ENCODE measurements at places on chromosomes 12 and 14. TPM values are rescaled to one million over a fixed set of nuclear protein-coding genes. Genes with fewer than 3 reads are reported as not detected.

DNA sequence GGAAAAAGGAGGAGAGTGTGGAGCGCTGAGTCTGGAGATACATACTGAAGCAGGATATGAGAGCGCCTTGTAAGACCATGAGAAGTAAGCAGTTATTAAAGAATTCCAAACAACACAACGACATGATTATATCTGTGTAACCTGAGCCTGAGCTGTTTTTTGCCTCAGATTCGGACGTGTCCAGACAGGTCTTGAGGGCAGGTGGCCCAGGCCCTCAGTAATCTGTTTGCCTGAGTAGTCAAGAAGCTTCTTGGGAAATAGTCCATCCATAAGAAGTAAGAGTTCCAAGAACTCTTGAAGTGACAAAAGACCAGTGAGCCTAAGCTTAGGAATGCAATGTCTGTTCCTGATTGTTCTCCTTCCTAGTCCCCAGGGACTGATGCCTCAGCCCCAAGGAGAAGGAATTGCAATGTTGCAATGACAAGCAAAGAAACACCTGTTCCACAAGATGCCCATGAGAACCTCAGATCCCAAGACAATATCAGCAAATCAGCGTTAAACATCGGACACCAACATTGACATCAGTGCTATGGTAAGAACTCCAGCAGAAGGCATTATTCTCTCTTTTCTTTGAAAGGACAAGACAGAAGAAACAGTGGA lies 34.7 kb upstream of the ADAMTS20 start:
- H3K4me1 ChIP-seq, result no peaks in the 10 kb centered on the region
- H3K36me3 ChIP-seq, result no peaks in the 10 kb centered on the region
- H3K27ac ChIP-seq, result no peak overlapping the region

DNA sequence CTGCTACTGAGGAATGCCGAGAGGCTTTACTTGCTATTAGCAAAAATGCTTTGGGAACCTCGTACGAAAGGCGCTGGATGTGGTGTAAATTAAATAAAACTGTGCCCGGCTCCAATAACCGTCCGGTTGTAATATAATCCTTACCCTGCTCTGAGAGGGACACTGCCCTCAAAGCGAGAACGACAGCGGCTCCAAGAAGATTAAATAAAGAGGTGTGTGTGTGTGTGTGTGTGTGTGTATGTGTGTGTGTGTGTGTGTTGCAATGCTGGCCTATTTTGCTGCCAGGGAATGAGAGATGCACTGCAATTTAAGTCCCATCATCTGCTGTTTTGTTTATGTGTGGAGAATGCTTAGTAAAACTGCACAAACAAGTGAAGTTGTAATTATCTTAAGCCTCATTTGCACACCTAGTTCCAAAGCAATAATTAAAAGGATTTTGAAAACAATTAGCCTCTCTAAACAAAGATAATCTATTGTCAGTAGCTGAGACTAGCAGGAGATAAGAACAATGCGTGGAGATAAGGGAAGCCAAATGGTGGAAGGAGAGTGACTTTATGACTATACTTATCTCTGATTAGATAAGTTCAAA lies 1.2 kb upstream of the SIX1 start:
- H3K27me3 ChIP-seq, result peaks cover 88% of the 10 kb centered on the region
- peaks cover 41% of the 10 kb centered on the region for H3K4me1 ChIP-seq
- no peak overlapping the region for H3K4me3 ChIP-seq
- no peaks in the 10 kb centered on the region for H3K36me3 ChIP-seq
- DNase-seq, result no peak
- no peak overlapping the region for H3K27ac ChIP-seq

- H3K4me3 ChIP-seq, result peak overlapping the region; percentile 87
- no peak overlapping the region for H3K27ac ChIP-seq
- DNase-seq, result no peak
- no peaks in the 10 kb centered on the region for H3K36me3 ChIP-seq
These were observed 1.2 kb downstream of the SRGAP1 start for GRCh38 chr12:63845726-63846125.

- no peaks in the 10 kb centered on the region for H3K36me3 ChIP-seq
- H3K27me3 ChIP-seq, result no peaks in the 10 kb centered on the region
- no peak overlapping the region for H3K27ac ChIP-seq
- no peak overlapping the region for H3K4me3 ChIP-seq
- DNase-seq, result no peak
These were observed 614.1 kb downstream of the SLC16A7 start for GRCh38 chr12:60209933-60210332.

DNA sequence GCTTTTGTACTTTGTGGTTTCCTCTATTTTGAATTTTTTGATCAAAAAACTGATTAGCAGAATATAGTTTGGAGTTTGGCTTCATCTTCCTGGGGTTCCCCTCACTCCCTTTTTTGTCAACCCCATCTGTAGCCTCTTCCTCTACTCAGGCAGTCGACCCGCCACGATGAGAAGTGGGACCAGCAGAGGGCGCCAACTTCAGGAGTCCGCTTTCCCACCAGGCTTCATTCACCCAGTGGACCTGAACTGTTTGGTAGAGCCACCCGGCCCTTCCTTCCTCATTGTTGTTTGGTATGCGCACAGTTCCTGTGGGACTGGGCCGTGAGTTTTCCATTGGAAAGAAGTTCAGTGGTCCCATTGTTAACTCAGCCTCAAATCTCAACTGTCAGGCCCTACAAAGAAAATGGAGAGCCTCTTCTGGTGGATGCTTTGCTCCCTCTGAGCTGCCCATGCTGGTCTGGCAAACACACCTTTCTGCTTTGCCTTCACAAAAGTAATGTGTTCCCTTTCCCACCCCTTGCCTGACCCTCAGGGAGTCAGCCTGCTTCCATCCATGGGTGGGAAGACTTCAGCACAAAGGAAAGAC lies 21.7 kb downstream of the TMBIM6 start:
- peaks cover 10% of the 10 kb centered on the region for H3K4me1 ChIP-seq
- DNase-seq, result no peak
- H3K27ac ChIP-seq, result peak overlapping the region; percentile 9
- peaks cover 63% of the 10 kb centered on the region for H3K36me3 ChIP-seq

GRCh38 chr14:65228436-65228835 lies 126.1 kb upstream of the MAX start:
- no peak overlapping the region for H3K4me3 ChIP-seq
- no peaks in the 10 kb centered on the region for H3K27me3 ChIP-seq
- peaks cover 19% of the 10 kb centered on the region for H3K4me1 ChIP-seq
- H3K36me3 ChIP-seq, result no peaks in the 10 kb centered on the region

GRCh38 chr14:68041876-68042354 lies 222.3 kb downstream of the RAD51B start:
- H3K27me3 ChIP-seq, result no peaks in the 10 kb centered on the region
- H3K4me1 ChIP-seq, result no peaks in the 10 kb centered on the region
- DNase-seq, result no peak

GRCh38 chr14:78259831-78260230 lies 89.7 kb downstream of the NRXN3 start:
- H3K27ac ChIP-seq, result no peak overlapping the region
- no peak overlapping the region for H3K4me3 ChIP-seq
- no peak for DNase-seq
- H3K27me3 ChIP-seq, result no peaks in the 10 kb centered on the region
- H3K4me1 ChIP-seq, result no peaks in the 10 kb centered on the region

- H3K36me3 ChIP-seq, result no peaks in the 10 kb centered on the region
- H3K27ac ChIP-seq, result no peak overlapping the region
- DNase-seq, result no peak
- H3K4me1 ChIP-seq, result no peaks in the 10 kb centered on the region
These were observed 16.7 kb downstream of the TRHDE start for GRCh38 chr12:72288911-72289310.

PPFIA2 gene
- total RNA-seq, result 1.8 TPM

AKAP6 gene
- total RNA-seq, result 6.5 TPM

KRT79 gene
- total RNA-seq, result 0.30 TPM

OTX2 gene
- not detected for total RNA-seq
